ENCODE measurements at places on chromosomes 4 and X.
A peak's percentile ranks its signal among the peaks of the same experiment; 100 is the strongest.

DNA sequence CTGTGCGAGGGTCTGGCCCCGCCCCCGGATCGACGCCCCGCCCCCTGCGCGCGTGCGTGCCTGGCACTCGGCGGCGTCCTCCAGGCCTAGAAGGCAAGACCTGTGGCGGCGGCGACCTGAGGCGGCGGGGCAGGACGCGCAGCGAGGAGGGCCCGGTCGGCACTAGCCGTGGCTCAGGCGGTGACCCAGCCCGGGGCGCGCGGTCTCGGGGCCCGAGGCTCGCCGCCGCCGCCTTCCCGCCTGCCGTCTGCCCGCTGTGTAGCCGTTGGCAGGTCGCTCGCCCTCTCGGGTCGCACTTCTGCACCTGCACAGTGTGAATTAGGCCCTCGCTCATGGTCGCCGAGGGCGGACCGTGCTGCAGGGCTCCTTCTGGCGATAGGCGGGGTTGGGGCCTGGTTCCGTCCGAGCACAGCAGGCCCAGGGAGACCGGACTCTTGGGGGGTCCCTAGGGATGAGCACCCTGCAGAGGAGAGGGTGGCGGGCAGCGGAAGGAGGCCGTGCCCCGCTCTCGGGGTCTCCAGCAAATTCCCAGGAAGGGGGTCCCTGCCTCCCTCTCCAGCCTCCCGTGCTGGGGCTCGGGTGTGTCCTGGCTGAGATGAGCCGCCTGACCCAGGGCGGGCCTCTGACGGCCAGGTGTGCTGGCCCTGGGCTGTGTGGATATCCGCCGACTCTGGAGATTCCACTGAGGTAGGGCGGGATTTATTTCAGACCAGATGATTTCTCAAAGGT is 557 bp upstream of the FAM53A start:
- H3K27me3 ChIP-seq, result peaks cover 4% of the 10 kb centered on the region
- no peaks in the 10 kb centered on the region for H3K4me1 ChIP-seq
- H3K27ac ChIP-seq, result no peak overlapping the region
- no peak for DNase-seq
- no peak overlapping the region for H3K4me3 ChIP-seq

DNA sequence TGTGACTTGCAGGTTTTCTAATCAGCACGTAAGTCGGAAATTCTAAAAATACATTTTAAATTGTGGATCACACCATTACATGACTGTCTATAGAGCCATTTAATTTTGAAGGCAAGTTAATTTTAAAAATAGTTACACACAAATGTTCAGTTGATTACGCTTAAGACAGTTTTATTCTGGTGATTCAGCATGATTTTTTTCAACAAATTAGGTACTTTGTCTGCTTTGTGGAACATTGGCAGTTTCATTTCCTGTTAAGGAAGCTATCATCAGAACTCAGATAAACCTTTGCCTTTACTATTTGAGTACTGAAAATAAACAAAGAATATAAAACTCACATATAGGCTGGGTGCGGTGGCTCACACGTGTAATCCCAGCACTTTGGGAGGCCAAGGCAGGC is 19.5 kb downstream of the SAT1 start:
- no peaks in the 10 kb centered on the region for H3K36me3 ChIP-seq
- H3K27me3 ChIP-seq, result no peaks in the 10 kb centered on the region
- no peak for DNase-seq
- no peak overlapping the region for H3K4me3 ChIP-seq
- peaks cover 12% of the 10 kb centered on the region for H3K4me1 ChIP-seq
- no peak overlapping the region for H3K27ac ChIP-seq

DNA sequence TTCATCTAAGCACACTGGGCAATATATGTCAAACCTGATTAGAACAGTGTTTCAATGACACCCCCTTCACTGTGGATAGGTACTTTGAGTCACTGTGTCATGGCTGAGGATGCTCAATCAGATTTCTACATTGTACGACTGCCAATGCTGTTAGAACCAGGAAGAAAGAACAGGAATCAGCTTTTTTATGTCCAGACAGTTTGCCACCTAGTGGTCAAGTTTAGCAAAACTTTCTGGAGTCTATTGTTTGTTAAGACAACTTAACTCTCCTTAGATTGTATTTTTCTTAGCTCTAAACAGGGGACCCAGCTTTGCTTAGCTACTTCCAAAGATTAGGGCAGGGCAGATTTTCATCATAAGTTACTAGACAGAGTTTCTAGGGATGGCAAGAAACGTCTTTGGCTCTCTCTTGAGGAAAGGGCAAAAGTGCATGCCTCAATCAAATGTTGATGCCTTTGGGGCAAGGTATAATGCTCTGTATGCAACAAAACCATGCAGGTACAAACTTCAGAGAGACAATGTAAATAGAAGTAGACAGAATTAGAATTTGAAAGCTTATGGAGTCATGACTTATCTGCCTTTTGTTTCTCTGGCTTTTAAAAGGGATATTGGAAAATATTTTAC is 40.5 kb upstream of the BMP3 start:
- H3K27me3 ChIP-seq, result no peaks in the 10 kb centered on the region
- H3K36me3 ChIP-seq, result no peaks in the 10 kb centered on the region
- no peaks in the 10 kb centered on the region for H3K4me1 ChIP-seq
- DNase-seq, result peak; percentile 40

- H3K27me3 ChIP-seq, result no peaks in the 10 kb centered on the region
- no peaks in the 10 kb centered on the region for H3K4me1 ChIP-seq
- no peak overlapping the region for H3K27ac ChIP-seq
- H3K36me3 ChIP-seq, result no peaks in the 10 kb centered on the region
Measured at GRCh38 chr4:154720618-154721267, 23.1 kb upstream of the LRAT start.

GRCh38 chrX:77693594-77693993 is 92.4 kb downstream of the ATRX start:
- H3K36me3 ChIP-seq, result no peaks in the 10 kb centered on the region
- DNase-seq, result no peak
- H3K27ac ChIP-seq, result no peak overlapping the region
- H3K4me3 ChIP-seq, result no peak overlapping the region
- H3K27me3 ChIP-seq, result no peaks in the 10 kb centered on the region
- no peaks in the 10 kb centered on the region for H3K4me1 ChIP-seq

GRCh38 chr4:24322511-24322910 is 261.8 kb downstream of the DHX15 start:
- no peak for DNase-seq
- H3K4me1 ChIP-seq, result peaks cover 2% of the 10 kb centered on the region
- H3K4me3 ChIP-seq, result no peak overlapping the region

DNA sequence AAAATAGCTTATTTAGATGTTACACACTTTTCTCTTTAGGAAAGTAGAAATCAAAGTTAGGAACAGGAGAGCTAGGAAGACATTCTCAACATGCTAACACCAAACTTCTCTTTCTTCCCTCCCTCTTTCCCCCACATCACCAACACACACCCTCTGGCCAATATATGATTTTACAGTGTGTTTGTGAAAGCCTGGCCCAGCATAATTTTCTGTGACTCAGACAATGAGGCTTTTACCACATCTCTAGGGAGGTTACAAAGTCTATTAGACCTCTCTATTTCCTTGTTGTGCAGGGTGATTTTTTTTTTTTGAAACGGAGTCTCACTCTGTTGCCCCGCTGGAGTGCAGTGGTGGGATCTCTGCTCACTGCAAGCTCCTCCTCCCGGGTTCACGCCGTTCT is 189.9 kb downstream of the AASDH start:
- H3K4me3 ChIP-seq, result no peak overlapping the region
- peaks cover 7% of the 10 kb centered on the region for H3K36me3 ChIP-seq
- no peaks in the 10 kb centered on the region for H3K4me1 ChIP-seq
- no peaks in the 10 kb centered on the region for H3K27me3 ChIP-seq
- no peak for DNase-seq

- DNase-seq, result no peak
- H3K4me3 ChIP-seq, result no peak overlapping the region
- H3K27me3 ChIP-seq, result no peaks in the 10 kb centered on the region
- H3K36me3 ChIP-seq, result no peaks in the 10 kb centered on the region
- H3K27ac ChIP-seq, result no peak overlapping the region
Measured at GRCh38 chrX:44747317-44747716, 96.5 kb upstream of the DUSP21 start.

GRCh38 chr4:127400731-127401346 is 231.9 kb upstream of the INTU start:
- H3K27ac ChIP-seq, result no peak overlapping the region
- no peaks in the 10 kb centered on the region for H3K27me3 ChIP-seq

DNA sequence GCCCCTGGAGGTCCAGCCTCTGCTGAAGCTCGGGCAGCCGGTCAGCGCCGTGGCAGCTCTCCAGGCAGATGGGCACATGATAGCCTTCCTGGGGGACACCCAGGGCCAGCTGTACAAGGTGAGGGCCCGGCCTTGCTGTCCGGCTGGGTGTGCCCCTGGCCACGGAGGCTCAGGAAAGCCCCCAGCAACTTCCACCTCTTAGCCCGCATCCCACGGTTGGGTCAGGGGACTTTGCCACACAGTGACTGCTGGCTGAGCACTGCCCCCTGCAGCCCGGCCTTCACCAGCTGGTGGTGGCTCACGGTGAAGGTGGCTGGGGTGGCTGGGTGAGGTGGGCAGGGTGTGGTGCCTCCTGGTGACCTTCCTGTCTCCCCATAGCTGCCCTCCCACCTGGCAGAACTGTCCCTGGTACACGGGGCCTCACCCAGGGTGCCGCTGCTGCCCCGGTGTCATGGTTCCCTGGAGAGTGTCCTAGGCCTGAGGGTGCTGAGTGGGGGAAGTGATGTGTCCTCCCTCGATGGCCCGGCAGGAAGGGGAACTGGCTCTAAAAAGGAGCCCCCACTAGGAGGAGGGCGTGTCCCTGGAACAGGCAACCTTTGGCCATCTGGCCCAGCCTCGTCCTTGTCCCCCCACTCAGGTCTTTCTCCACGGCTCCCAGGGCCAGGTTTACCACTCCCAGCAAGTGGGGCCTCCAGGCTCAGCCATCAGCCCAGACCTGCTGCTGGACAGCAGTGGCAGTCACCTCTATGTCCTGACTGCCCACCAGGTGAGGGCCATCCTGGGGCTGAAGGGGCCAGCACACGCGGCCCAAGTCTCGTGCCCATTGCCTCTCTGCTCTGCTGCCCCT is 4.5 kb downstream of the PLXNB3 start:
- H3K4me1 ChIP-seq, result peaks cover 2% of the 10 kb centered on the region
- no peak overlapping the region for H3K27ac ChIP-seq
- no peak for DNase-seq
- H3K4me3 ChIP-seq, result no peak overlapping the region

DNA sequence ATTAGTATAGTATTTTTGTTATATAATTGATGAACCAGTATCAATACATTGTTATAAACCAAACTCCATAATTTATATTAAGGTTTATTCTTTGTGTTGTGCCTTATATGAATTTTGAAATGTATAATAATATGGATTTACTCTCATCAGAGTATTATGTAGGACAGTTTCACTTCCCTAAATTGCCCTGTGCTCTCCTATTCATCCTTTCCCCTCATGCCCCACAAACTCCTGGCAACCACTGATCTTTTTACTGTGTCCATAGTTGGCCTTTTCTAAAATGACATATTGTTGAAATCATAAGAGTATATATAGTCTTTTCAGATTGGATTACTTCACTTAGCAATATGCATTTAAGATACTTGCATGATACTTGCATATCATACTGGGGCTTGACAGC is 958.1 kb upstream of the GRID2 start:
- H3K4me3 ChIP-seq, result no peak overlapping the region
- H3K36me3 ChIP-seq, result no peaks in the 10 kb centered on the region
- H3K4me1 ChIP-seq, result no peaks in the 10 kb centered on the region
- H3K27me3 ChIP-seq, result no peaks in the 10 kb centered on the region

DNA sequence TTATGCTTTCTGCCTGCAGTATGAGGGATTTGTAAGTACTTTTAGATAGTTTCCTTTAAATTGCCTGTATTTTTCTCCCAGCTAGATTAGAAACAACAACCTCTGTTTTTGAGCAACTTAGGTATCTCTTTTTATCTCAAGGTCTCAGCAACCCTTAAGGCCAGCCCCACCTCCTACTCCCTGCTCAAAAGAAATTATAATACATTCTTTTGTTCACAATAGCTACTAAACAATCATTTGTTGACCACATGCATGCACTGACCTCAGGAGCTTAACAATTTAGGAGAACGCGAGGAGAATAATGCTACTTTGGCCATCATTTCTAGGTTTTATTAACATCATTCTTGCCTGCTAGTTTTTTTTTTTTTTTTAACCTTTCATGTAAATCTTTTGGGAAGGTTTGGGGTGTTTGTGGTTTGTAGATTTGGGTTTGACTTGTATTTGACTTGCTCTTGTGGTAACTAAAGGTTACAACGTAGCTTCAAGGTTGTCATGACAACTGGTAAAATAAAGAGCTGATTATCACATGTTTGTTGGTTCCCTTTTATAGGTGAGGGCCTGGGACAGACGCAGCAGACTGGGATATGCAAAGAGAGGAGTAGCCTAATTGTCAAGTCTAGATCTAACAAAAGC is 145.4 kb upstream of the PLAC1 start:
- peak overlapping the region; percentile 70 for H3K4me3 ChIP-seq
- no peak for DNase-seq
- H3K27me3 ChIP-seq, result peaks cover 4% of the 10 kb centered on the region
- H3K27ac ChIP-seq, result peak overlapping the region; percentile 95
- H3K36me3 ChIP-seq, result no peaks in the 10 kb centered on the region
- H3K4me1 ChIP-seq, result peaks cover 22% of the 10 kb centered on the region

- peaks cover 4% of the 10 kb centered on the region for H3K4me1 ChIP-seq
- H3K27ac ChIP-seq, result no peak overlapping the region
- no peak for DNase-seq
- no peak overlapping the region for H3K4me3 ChIP-seq
- H3K27me3 ChIP-seq, result no peaks in the 10 kb centered on the region
Measured at GRCh38 chr4:156751486-156751885, 220.1 kb downstream of the PDGFC start.

- H3K36me3 ChIP-seq, result no peaks in the 10 kb centered on the region
- H3K27ac ChIP-seq, result no peak overlapping the region
Measured at GRCh38 chr4:8115916-8116315, 42.7 kb downstream of the ABLIM2 start.

All from endothelial cell (in vitro differentiated cells).